Activated CD4-positive, alpha-beta T cell treated with anti-CD3 and anti-CD28 coated beads, Interleukin-2, amount 50 U/mL, for 16 hours (primary cell): ENCODE measurements at places on chromosomes 4 and X.

- no peak for DNase-seq
Measured at GRCh38 chr4:41120297-41121217, 93.8 kb downstream of the APBB2 start.

DNA sequence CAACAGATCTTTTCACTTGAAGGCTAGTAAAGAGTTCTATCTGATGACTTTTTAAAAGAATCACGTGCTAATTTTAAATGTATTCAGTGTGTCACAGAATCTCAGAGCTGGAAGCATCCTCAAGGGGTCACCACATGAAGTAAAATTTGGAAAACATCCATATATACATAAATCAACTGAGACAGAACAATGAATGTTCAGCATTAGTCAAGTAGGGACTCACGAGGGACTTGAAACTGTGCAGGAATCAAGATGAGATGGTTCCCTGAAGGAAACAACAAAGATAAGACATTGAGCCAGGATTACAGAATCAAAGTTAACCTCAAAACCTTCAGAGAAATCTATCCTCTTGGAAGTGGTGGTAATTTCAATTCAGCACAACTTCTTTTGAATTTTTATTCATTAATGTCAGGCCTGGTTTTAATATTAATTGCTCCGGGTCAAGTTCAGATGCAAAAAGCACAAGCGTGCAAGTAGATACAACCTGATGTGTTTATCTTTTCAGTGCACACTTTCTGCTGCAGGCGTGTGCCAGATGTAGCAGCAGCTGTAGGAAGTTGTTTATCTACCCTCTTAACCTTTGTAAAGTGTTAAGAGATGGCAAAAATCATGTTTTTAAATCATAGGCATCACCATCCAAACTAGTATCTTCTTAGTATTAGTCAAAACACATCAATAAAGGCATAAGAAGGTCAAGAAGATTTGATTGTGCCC is 87.7 kb upstream of the SRD5A3 start:
- no peak for DNase-seq

DNA sequence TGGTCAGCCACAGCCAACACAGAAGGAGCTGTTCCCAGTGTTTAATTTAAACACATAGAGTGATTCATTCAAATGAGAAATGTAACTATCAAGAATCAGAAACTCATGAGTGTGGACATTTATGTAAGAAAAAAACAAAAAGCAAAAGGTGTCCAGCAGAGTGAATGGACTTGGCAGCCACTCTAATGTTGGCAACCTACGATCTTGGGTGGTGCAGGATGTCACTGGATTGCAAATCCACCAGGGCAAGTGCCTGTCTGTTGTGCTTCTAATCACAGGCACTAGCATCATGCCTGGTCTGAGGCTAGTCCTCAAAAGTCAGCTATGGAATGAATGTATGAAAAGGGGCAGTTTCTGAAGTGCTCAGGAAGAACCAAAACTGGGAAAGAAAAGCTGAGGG is 277.7 kb upstream of the CLNK start:
- no peak for DNase-seq

- DNase-seq, result no peak
Measured at GRCh38 chr4:169333265-169333664, 62.5 kb upstream of the SH3RF1 start.

DNA sequence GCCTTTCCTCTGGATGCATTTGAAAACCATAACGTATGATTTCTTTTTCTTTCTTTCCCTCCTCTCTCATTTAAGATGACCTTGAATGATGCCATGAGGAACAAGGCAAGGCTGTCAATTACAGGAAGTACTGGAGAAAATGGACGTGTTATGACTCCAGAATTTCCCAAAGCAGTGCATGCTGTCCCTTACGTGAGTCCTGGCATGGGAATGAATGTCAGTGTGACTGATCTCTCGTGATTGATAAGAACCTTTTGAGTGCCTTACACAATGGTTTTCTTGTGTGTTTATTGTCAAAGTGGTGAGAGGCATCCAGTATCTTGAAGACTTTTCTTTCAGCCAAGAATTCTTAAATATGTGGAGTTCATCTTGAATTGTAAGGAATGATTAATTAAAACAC is 142.8 kb downstream of the GRIA2 start:
- DNase-seq, result no peak

GRCh38 chrX:42869659-42870476 is 91.9 kb upstream of the PPP1R2C start:
- DNase-seq, result no peak

- DNase-seq, result no peak
Measured at GRCh38 chr4:87151730-87152129, 68.7 kb downstream of the KLHL8 start.

GRCh38 chr4:1113311-1114009 is at the start of gene RNF212:
Gene RNF212, minus strand, starts transcription at chr4:1113564. Its CDS starts 100 bp downstream, at chr4:1113464.
- DNase-seq, result no peak

DNA sequence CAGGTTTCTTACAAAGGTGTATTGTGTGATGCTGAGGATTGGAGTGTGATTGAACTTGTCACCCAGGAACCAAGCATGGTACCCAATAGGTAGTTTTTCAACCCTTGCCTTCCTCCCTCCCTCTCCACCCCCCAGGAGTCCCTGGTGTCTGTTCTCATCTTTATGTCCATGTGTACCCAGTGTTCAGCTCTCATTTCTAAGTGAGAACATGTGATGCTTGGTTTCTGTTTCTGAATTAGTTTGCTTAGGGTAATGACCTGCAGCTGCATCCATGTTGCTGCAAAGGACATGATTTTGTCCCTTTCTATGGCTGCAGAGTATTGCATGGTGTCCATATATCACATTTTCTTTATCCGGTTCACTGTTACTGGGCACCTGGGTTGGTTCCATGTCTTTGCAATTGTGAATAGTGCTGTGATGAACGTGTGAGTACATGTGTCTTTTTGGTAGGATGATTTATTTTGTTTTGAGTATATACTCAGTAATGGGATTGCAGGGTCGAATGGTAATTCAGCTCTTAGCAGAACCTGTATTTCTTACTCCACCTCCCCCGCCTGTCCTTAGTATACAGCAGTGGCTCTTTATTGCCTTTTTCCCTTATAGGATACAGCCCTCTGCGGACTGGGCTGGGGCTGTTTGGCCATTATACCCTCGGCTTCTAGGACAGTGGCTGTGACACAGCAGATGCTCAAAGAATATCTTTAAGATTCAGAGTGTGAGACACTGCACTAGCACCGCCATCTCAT is 145.4 kb downstream of the PTTG2 start:
- DNase-seq, result peak; percentile 32

GRCh38 chr4:122705009-122705408 is 27.5 kb upstream of the BBS12 start:
- peak; percentile 72 for DNase-seq

DNA sequence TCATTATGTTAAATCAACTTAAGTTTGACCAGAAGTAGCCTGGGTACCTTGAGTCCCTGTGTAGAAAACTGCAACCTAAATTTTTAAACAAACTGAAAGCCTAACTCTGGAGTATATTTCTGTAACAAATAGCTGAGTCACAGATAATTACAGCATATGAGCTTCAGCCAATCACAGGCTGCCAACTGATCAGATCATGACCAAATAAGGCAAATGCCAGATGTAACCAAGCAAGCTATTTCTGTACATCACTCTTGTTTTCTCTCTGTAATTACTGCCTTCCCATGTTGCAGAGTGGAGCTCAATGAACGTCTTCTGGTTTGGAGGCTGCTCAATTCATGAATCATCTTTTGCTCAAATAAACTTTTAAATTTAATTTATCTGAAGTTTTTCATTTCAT is 980.9 kb upstream of the DIAPH2 start:
- DNase-seq, result no peak

DNA sequence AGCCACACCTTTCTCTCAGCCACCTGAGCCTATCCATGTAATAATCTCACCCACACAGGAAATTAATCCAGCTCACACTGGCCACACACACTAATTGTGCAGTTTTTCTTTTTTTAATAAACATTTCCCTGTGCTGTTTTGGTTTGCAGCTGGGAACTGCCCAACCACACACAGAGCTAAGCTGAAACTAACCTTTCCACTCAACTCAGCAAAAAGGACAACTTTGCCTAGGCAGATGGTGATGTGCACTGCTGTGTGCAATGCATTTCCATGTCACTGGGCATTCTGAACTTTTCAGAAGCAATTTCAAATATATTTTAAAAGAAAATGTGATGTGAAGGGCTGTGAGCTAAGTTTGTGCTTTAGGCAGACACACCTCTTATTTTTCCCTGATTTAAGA is 70.0 kb upstream of the TLL1 start:
- DNase-seq, result no peak

DNA sequence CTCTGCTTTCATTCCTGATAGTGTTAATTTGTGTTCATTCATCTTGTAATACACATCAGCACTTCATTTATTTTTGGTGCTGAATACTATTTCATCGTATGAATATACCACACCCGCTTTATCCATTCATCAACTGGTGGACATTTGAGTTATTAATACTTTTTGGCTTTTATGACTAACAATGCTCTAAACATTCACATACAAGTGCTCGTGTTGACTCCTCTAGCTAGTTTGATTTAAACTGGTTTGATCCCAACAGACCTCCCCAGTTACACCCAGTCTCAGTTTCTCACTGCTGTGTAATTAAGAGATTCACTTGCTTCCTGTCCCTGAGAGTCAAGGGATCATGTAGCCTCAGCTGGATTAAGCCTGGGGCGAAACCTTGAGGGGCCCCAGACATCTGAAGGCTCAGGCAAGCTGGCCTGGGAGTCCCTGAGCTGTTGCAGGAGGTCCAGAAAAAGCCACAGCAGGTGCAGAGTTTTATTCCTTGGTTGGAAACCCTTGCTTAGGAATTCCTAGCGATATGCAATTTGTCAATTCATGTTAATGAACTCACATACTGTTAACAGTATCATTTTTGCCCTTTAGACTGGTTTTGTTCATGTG is 52.8 kb upstream of the CLDN24 start:
- no peak for DNase-seq

- DNase-seq, result peak; percentile 91
Measured at GRCh38 chr4:9691238-9692065, 90.0 kb upstream of the DRD5 start.

GRCh38 chr4:165011403-165011802 is 20.4 kb upstream of the TRIM60 start:
- DNase-seq, result no peak

GRCh38 chr4:139176302-139177048 is 543 bp downstream of the ELF2 start:
- peak; percentile 31 for DNase-seq

- no peak for DNase-seq
Measured at GRCh38 chr4:48030470-48030869, 13.9 kb downstream of the NIPAL1 start.

GRCh38 chr4:108926061-108926460 is 163.2 kb upstream of the ETNPPL start:
- DNase-seq, result no peak

- no peak for DNase-seq
Measured at GRCh38 chr4:48939785-48940184, 33.2 kb upstream of the OCIAD2 start.

- DNase-seq, result no peak
Measured at GRCh38 chrX:38305971-38306370, 21.3 kb downstream of the RPGR start.

DNA sequence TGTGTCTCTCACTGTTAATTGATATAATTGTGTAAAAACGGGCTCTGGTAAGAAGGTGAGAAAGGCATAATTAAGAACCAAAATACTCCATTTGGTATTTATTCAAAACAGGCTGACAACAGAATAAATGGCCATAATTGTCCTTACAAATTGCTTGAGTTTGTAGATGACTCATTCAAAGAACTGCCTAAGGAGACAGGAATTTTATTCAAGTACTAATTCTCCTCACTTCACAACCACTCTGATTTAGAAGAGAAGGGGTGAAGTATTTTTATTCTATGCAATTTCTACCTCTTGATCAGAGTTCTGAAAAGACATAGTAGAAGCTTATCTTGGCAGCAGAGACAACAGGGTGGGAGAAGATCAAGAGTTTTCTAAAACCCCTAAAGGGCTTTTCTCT is 43.1 kb downstream of the ATP11C start:
- no peak for DNase-seq

- no peak for DNase-seq
Measured at GRCh38 chr4:104457308-104457981, 37.2 kb downstream of the CXXC4 start.

DNA sequence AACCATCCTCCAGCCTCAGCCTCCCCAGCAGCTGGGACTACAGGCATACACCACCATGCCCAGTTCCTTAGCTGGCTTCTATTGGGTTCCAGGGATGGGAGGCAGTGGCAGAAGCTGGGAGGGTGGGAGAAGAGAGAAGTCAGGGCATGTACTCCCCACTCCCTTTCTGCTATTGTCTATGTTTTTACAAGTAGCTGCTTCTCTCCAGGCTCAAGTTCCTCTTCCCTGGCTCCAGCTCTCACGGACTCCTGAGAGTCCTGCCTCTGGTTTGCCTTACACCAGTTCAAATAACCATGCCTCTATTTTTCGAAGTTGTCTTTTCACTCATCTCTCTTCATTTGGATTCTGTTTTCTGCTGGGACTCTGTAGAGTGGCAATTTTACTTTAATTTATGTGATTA is 2.9 kb downstream of the TBC1D9 start:
- no peak for DNase-seq

DNA sequence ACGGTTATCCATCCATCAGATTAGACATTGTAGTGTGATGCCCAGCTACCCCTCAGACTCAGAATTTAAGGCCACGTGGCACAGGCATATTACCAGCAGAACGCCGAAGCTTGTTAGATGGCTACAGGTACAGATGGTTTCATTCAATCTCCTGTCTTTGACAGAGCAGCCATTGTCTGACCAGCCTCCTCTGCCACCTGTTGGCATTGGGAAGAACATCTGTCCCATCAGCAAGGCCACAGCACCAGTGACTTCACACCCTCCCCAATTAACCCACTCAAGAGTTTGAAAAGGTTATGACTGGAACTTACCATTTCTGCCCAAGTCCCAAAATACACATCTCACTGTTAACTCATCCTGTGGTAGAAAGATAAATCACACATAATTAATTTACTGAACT is 22.0 kb upstream of the PHKA2 start:
- DNase-seq, result no peak

- no peak for DNase-seq
Measured at GRCh38 chr4:185263419-185263818, 54.0 kb downstream of the SNX25 start.

- no peak for DNase-seq
Measured at GRCh38 chr4:130056286-130056685, 960.3 kb downstream of the C4orf33 start.

DNA sequence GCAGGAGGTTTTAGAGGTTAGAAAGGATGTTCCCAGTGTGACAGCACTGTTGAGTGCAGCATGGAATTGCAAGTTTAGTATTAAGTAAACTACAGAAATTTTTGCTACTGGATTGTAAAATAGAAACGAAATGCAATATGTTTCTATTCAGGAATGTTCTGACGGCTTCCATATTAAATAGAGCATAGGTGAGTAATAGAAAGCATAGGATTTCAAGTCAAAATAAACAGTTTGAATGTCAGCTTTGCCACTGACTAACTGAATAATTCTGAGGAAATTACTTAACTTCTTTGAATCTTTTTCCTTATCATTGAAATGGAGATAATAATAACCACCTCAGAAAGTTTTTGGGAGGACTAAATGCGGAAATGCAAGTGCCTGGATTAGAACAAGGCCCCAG is 331.9 kb upstream of the GK2 start:
- no peak for DNase-seq

- DNase-seq, result no peak
Measured at GRCh38 chr4:52049266-52049665, 1.8 kb upstream of the SPATA18 start.
